ENCODE measurements at places on chromosomes 3 and 15.

- DNase-seq, result no peak
Measured at GRCh38 chr3:195416795-195417194, 26.0 kb downstream of the ACAP2 start.

DNA sequence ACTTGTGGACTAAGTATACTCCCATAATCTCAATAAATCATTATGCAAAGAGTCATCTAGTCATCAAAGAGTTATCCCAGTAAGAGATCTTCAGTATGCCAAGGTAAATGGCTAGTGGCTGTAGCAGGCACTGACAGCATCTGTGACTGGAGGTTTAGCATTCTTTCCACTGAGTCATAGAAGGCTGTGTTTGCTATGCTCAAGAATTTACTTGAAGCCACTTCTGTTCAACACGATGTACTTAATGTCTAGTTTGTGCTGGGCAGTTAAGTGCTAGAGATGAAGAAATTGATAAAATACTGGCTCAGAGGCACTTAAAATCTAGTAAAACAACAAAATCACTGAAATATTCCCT, 13.0 kb downstream of the ZBED2 start:
- DNase-seq, result no peak

DNA sequence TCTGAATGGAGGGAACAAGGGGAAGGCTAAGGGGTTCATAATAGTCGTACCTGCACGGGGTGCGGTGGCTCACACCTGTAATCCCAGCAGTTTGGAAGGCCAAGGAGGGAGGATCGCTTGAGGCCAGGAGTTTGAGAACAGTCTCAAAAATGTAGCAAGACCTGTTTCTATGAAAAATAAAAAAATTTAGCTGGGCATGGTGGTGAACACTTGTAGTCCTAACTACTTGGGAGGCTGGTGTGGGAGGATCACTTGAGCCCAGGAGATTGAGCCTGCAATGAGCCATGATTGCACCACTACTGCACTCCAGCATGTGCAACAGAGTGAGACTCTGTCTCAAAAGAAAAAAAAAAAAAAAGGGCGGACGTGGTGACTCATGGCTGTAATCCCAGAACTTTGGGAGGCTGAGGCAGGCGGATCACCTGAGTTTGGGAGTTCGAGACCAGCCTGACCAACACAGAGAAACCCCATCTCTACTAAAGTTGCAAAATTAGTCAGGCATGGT, 17.9 kb upstream of the HDAC11 start:
- DNase-seq, result no peak

GRCh38 chr15:70236341-70237086, 138.8 kb upstream of the TLE3 start:
- no peak for DNase-seq

DNA sequence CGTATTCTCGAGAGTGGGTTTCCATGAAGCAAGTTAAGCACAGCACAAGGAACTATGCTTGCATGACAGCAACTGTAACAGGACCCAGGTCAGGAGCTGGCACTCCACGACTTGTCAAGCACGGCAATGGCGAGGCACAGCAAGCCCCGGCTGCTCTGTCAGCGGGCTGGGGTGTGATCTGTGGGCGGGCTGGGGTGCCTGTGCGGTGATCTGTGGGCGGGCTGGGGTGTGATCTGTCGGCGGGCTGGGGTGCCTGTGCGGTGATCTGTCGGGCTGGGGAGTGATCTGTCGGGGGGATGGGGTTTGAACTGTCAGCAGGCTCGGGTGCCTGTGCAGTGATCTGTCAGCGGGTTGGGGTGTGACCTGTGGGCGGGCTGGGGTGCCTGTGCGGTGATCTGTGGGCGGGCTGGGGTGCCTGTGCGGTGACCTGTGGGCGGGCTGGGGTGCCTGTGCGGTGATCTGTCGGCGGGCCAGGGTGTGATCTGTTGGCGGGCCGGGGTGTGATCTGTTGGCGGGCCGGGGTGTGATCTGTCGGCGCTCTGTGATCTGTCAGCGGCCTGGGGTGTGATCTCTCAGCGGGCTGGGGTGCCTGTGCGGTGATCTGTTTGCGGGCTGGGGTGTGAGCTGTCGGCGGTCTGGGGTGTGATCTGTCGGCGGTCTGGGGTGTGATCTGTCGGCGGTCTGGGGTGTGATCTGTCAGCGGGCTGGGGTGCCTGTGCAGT, 205.7 kb downstream of the XXYLT1 start:
- DNase-seq, result no peak

- DNase-seq, result no peak
Measured at GRCh38 chr3:138398791-138399575, 35.4 kb upstream of the ESYT3 start.

- DNase-seq, result no peak
Measured at GRCh38 chr3:47006145-47006651, 26.7 kb downstream of the NBEAL2 start.

GRCh38 chr15:67305506-67305905, 50.9 kb downstream of the IQCH start:
- DNase-seq, result no peak

DNA sequence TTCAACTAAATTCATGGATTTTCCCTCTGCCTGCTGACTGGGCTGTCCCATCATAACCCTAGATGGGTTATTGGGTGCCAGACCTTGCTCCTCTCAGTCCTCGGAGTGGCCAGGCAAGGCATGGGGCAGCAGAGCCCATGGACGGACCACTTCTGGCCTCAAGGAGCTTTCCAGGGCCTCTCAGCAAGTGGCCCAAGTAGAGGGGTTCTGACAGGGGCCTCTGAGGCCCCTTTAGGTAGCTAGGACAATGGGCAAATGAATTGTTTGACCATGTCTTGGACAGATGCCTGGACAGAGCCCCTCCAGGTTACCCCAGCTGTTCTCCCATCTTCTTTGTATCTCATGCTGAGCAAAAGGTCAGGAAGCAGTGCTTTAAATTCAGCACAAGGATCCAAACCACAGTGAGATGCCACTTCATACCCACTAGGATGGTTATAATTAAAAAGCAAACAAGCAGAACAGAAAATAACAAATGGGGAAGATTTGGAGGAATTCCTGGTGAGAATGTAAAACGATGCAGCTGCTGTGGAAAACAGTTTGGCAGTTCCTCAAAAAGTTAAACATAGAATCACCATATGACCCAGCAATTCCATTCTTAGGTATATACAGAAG, 61.6 kb downstream of the SPSB4 start:
- no peak for DNase-seq

DNA sequence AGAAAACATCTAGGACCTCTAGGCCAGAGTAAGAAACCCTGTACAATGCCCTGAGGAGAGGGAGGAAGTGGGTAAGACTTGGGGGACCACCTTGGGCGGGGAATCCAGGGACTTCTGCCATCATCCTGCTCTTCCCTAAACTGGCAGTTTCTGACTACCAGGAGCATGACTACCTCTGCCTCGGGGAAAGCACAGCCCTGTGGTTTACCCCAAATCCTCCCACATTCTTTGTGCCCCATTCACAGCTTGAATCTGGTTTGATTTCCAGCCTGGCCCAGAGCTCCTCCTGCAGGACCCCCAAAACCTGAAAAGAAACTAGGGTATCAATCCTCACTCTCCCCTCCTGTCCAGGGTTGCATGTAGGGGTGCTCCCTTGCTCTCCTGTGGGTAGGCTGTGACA, 4.7 kb downstream of the C3orf18 start:
- no peak for DNase-seq

- no peak for DNase-seq
Measured at GRCh38 chr15:76274821-76275220, 36.4 kb downstream of the ETFA start.

- DNase-seq, result no peak
Measured at GRCh38 chr3:180828001-180828720, 84.3 kb upstream of the FXR1 start.

DNA sequence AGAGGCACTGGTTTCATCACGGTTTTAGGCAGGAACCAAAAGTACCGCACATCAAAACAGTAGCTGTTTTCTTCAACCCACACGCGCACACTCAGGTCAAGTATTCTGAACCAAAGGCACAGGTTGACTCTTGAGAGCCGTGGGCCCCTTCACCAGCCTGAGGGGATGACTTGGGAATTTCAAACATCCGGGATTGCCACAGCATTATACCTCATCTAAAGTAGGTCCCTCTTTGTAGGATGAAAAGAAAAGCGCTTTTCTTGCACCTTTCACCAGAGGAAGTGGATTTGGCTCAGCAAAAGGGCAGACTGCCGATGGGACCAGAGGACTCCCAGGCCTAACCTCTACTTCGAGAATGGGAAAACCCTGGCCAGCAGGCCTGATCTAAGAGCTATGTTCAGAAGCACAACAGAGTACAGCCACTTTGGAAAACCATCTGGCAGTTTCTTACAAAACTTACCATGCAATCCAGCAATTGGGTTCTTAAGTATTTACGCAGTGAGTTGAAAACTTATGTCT, 88.2 kb upstream of the PROK2 start:
- DNase-seq, result no peak

- no peak for DNase-seq
Measured at GRCh38 chr15:68277131-68277602, 378 bp upstream of the FEM1B start.

- DNase-seq, result no peak
Measured at GRCh38 chr15:64038878-64039610, 7.2 kb downstream of the DAPK2 start.

DNA sequence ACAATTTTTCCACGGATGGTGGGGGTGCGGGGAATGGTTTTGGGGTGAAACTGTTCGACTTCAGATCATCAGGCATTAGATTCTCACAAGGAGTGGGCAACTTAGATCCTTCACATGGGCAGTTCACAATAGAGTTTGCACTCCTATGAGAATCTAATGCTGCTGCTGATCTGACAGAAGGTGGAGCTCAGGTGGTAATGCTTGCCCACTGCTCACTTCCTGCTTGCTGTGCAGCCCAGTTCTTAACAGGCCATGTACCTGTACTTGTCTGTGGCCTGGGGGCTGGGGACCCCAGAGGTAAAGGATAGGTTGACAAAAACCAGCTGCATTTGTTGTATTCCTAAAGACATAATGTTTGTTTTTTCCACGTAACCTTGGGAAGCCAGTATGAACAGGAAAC, 16.0 kb downstream of the DZIP3 start:
- no peak for DNase-seq

DNA sequence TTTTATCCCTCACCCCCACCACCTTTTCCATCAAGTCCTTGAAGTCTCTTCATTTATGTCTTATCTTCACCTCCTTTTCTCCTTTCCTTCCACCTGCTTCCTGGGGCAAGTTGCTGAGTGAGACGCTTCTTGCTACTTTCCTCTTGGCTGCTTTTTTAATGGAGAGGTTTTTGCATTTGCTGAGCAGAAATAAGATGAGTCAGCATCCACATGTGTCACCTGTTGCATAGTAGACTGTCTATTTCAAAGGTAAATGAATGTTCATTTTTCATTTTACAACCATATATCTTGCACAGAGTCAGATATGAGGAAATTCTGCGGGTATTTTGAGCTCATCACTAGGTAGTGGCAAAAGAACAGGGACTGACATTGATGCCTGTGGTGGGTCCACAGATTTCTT, 18.6 kb downstream of the C3orf52 start:
- no peak for DNase-seq

DNA sequence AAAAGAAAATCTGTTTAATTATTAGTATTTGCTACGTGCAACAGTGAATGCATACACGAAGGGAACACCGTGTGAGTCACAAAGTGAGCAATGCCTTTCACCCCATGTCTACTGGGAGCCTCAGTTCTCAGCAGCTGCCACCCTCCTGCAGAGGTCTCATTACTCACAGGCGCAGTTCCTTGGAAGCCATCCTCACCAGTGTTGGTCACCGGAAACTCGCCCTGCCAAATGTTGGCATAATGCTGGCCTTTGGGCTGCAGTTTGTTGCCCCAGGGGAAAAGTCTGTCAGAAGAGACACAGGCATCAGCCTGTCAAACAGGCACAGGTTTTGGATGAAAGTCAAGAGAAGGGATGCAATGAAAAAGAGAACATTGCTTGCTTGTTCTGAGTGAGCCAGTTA, 50.1 kb downstream of the SUMF1 start:
- no peak for DNase-seq

DNA sequence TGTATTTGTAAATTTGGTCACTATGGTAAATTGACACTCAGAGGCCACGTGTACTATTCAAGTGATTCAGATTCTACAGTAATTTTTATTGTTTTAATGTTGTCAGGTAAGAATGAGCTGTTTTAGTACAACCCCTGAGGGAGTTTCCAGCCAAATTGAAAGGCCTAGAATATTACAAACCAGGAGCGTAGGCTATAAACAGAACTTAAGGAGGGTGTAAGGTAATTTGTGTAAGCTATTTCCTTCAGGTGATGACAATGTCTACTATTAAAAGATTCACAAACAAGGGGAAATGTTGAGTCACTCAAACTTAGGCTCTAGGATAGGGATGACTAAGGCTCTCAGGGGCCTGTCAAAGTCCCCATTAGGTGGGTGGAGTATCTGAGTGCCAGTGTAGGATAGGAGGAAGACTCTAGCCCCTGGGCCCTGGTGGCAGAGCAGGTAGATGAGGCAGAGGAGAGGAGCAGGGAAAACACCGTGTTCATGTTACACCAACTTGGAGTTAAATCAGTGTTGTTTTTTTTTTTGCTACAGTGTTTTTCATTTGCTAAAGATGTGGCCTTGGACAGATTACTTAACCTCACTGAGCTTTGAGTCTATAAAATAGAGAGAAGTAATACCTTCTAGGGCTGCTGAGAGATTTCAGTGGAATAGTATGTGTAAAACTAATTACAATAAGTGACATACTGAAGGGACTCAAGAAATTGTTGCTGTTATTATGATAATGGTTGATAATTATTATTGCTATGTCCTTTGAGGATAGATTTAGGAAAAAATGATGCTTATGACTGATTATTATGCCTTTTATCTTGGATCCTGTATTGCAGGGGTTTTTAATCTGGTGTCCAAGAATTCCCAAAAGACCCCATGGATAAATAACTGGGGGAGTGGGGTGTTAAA, 10.3 kb downstream of the TM4SF1 start:
- no peak for DNase-seq

- DNase-seq, result no peak
Measured at GRCh38 chr3:66910266-66911055, 87.6 kb upstream of the KBTBD8 start.
